ENCODE measurements at places on chromosomes 6 and 20. TPM values are rescaled to one million over a fixed set of nuclear protein-coding genes. Genes with fewer than 3 reads are reported as not detected.

GNMT gene
- total RNA-seq = not detected

SLC22A1 gene
- 4.5 TPM for total RNA-seq

FARS2 gene
- total RNA-seq = 13.4 TPM

EFCAB8 gene
- total RNA-seq = 1.1 TPM

CDH26 gene
- total RNA-seq = 1.1 TPM

GRCh38 chr20:62501801-62502495 lies 26.2 kb upstream of the GATA5 start:
- peak; percentile 67 for DNase-seq

GRCh38 chr20:34475979-34476736 lies 40.1 kb upstream of the DYNLRB1 start:
- DNase-seq = peak; percentile 70

DNA sequence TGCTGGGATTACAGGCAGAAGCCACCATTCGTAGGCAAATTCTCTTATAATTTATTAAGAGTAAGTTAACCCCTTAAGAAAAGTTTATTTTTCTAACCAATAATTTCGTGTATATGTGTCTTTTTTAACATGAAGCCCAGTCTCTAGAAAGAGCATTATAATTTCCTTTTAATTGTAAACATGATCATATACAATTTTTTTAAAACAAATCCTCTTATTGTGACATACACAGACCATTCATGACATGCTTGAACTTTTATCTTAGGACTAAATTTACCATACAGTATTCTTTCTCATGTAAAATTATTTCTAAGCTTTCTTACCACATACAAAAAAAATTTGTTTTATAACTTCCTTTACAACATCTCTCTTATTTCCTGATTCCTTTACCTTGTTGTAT lies 6.7 kb downstream of the ACOT13 start:
- DNase-seq = no peak

DNA sequence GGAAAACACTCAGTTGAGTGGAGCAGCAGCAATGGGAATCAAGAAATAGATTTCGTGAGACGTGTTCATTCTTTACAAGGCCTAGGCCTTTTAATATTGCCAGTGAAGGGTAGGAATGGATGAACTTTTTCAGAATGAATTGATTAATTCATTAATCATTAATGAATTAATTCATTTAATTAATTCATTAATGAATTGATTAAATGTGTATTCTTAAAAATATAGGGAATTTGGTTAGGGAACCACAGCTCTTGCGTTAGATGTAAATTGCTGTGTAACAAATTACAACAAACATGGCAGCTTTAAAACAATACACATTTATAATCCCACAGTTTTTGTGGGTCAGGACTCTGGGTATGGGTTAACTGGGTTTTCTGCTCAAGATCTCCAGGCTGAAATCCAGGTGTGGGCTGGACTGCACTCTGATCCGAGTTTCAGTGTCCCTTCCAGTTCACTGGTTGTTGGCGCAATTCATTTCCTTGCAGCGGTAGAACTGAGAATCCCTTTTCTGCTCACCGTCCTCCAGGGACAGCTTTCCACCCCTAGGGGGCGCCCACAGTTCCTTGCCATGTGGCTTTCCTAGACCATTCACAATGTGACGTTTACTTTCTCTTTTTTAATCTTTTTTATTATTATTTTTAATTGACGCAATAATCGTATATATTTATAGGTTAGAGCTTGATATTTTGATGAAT lies 32.8 kb upstream of the BCAS1 start:
- DNase-seq = peak; percentile 99

DNA sequence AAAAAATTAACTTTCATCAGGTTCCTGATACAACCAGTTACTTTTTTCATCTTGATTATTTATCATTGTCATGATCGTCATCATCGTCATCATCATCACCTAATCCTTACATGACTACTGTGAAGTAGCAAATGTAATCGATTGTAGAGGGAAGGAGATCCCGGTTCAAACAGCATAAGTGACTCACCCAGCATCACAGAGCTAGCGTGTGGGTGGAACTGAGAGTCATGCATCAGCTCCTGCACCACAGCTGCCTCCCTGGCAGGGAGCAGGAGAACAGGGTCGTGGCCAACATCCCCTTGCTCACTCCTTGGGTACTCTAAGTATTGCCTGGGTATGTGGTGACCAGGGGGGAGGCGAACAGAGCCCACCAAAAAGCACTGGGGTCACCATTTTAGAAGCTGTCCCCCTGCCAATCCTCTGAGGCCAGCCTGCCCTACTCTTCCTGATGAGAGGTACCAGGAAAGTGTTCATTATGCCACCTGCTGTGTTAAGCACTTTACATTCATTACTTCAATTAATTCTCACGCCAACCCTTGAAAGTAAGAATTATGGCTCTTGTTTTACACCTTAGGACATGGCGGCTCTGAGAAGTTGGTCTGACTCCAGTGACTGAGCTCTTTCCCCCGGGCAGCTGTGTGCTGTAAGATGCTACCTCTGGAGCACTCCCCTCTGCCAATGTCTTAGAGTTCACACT lies 425.2 kb downstream of the CD83 start:
- DNase-seq = peak; percentile 25

- peak; percentile 76 for DNase-seq
Observed at GRCh38 chr6:722077-722524, 29.2 kb upstream of the EXOC2 start.

DNA sequence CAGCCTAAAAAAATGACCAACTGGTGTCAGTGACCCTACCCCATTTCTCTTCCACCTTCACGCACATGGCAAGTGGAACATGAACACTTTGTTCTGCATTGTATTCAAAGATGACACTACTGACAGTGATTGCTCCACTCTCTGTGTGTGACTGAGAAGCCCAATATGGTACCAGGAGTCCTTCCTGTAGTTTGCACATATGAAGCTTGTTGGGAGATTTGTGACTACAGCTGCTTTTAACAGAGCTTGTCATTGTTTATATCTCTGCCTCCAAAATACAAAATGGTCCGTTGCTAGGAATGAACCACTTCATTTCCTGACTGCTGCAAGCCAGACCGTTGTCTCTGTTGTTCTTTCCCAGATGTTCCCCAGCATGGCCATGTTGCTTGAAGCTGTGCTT lies 140.3 kb upstream of the TCF21 start:
- DNase-seq = no peak

GRCh38 chr6:31094389-31094881 lies 17.9 kb downstream of the C6orf15 start:
- DNase-seq = peak; percentile 53

GRCh38 chr6:169691260-169691659 lies 10.6 kb downstream of the WDR27 start:
- DNase-seq = no peak

GRCh38 chr6:150491811-150492172 lies 107.9 kb upstream of the PLEKHG1 start:
- peak; percentile 25 for DNase-seq

DNA sequence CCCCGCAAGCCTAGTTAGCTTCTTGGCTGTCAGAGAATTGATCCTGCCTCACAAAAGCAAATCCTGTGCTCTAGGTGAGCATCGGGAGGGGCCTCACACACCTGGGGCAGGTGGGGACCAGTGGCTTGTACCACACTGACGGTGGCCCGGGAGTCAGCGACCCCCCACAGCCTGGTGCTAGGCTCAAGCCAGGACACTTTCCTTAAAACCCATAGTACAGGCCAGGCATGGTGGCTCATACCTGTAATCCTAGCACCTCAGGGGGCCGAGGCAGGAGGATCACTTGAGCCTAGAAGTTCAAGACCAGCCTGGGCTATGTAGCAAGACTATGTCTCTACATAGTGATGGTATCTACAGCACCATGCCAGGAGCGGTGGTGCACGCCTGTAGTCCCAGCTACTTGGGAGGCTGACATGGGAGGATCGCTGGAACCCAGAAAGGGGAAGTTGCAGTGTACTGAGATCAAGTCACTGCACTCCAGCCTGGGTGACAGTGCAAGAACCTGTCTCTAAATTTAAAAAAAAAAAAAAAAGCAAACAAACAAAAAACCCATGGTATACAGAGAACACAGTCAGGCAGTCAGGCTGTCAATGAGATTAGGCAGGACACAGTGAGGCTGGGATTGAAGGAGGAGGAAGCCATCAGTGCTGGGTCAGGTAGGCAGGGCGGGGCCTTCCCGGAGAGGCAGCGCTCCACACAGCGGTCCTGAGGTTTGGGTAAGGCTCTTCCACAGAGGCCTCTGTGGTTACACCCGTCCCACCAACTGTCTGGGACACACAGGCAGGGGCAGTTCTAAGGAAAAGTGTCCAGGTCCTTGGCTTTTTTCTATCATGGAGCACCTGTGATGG lies 41.3 kb downstream of the SYNJ2 start:
- no peak for DNase-seq

DNA sequence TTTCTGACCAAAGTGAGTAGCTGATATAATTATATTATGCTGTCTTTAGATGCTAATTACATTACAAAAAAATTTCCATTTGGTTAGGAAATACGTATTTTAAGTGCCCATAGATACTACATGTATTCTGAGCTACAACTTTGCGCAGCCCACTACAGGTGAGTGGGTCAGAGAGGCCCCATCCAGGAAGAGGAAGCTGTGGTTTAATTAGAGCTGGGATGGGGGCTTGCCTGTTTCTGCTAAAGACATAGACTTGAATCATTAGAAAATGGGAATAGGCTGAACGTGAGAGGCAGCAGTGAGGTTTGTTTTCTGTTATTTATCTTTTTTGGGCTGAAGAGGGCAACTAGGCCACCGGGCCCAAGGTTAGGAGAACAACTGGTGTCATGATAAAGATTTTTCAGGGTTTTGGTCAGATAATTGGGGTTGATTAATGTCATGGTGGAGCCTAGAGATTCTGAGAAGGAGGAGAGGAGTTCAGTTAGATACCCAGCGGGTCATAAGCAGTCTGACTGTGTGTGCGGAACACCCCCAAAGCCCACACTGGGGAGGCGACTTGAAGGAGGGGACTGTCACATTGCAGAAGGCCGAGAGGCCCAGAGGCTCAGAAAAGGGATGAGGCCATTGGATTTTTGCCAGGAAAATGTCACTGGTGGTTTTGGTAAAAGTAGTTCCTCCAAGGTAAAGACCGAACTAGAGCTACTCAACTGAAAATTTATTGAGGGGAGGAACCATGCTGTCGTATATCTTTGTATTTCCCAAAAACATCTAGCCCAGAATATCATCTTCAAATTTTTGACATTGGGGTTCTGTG lies 14.5 kb upstream of the IRF4 start:
- DNase-seq = no peak

GRCh38 chr6:107488174-107488874 lies 1.6 kb upstream of the SOBP start:
- no peak for DNase-seq

DNA sequence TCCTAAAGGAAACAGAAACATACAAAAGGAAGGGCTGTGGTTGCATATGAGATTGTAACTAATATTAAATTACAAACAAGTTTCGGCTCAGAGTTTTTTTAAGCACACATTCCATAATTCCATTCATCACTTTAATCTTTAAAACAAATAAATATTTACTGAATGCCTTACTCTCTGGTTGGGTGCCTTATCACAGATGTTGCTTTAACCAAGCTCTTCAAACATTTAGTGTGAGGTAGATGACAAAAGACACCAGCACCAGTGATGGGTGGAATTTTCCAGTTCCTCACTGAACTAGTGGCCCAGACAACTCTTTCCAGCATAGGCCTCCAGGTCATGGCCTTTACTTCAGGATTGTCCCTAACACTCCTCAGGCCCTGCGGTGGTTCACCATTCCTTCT lies 58.7 kb downstream of the ARHGAP18 start:
- DNase-seq = no peak

DNA sequence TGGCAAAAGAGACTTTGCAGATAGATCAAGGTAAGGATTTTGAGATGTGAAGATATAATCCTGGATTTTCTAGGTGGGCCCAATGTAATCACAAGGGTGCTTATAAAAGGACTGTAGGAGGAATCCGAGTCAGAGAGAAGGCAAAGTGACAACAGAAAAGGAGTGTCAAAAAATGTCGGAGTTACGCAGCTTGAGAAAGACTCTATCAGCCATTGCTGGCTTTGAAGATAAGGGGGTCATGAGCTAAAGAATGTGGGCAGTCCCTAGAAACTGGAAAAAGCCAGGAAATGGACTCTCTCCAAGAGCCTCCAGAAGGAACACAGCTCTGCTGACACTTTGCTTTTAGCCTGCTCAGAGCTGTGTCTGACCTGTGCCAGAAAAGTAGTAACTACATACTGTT lies 8.7 kb upstream of the RWDD1 start:
- no peak for DNase-seq

DNA sequence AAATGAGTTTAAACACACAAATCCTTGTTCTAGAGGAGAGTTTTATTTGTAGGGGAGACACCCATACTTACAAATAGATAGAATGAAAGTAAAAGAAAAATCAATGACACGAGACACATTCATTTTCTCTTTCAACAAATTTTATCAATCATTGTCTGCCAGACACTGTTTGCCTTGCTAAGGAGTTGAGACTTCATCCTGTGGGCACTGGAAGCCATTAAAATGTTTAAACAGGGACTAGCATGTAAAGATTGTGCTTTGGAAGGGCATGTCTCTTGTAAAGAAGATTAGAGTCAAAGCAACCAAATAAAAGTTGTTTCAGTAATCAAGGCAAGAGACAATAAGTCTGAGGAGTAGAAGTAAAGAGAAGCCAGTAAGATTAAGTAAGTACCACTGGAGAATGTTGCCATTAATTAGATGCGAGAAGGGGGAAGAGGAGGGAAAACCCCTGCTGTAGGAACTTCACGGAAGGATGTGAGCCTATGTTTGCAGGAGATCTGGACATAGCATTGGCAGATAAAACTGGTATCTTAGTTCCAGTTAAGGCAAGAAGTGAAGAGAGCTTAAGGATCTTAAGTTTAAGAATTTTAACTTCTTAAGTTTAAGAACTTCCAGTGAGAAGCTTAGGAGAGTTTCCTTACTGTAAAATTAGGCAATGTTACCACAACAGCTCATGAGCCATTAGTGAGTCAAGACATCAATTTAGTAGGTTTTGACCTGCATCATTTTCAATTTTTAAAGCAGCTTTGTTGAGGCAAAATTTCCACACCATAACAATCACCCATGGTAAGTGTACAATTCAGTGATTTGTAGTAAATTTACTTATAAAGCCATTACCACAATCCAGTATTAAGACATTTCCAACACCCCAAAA lies 117.0 kb upstream of the UST start:
- no peak for DNase-seq

DNA sequence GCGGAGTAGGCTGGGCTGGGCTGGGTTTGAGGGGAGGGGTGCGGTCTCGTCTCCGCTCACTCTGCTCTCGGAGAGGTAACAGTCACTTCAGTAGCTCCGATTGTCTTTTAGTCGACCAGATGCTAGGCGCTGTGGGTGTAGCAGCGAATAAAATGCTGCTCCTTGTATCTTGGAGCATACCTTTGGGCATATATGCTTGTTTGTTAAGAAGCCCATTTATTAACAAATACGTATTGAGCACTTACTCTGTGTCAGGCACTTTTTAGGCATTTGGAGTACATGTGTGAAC lies 545 bp downstream of the ACTR5 start:
- peak; percentile 70 for DNase-seq

DNA sequence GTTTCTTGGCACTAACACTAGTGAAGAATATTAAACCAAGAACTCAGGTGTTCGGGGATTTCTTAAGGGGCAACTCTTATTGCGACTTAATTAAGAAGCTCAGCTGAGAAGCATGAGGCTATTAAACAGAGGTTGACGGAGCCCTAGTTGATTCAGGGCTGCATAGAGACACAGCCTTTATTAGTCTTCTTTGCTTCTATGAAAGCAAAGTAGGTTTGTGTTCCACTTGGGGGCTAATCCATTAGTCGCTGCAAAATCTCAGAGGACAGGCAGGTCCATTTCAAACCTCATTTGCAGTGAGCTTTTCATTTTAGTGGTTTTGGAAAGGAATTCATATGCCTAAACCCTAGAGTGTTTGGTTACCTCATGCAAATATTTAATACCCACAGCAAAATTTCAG lies 506.6 kb upstream of the SULF2 start:
- DNase-seq = no peak
